ENCODE measurements at places on chromosomes 13 and 19. TPM values are rescaled to one million over a fixed set of nuclear protein-coding genes. Genes with fewer than 3 reads are reported as not detected.

DNA sequence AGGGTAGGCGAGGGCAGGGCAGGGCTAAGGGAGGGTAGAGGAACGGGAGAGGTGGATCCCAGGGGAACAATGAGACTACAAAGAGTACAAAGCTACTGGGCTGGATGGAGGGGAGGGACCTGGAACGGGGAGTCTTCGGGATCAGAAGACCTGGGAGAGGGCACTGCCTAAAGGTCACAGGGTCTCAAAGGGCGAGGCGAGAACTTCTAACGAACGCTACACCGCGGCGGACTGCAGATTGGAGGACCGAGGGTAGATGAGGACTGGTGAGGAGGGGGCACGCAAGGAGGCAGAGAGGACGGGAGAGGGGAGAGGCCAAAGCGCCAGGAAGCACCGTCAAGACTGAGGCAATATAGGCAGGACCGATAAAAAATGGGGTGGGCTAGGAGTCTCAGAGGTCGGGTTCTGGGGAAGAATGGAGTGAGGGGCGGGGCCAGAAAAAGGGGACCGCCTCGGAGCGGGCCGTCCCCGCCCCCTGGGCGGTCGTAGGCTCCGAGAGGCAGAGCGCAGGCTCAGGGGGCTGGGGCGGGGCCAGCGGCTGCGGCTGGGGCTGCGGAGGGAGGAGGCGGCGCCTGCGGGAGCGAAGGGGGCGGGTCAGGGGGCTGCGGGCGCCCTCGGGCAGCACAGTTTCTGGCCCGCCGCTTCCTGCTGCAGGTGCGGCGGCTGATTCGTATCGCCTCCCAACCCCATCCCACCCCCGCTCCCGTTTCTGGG is 1.3 kb upstream of the KCNC3 start:
- no peaks in the 10 kb centered on the region for H3K36me3 ChIP-seq
- H3K4me3 ChIP-seq: peak overlapping the region; percentile 18
- no peaks in the 10 kb centered on the region for H3K27me3 ChIP-seq
- H3K27ac ChIP-seq: peak overlapping the region; percentile 100

DNA sequence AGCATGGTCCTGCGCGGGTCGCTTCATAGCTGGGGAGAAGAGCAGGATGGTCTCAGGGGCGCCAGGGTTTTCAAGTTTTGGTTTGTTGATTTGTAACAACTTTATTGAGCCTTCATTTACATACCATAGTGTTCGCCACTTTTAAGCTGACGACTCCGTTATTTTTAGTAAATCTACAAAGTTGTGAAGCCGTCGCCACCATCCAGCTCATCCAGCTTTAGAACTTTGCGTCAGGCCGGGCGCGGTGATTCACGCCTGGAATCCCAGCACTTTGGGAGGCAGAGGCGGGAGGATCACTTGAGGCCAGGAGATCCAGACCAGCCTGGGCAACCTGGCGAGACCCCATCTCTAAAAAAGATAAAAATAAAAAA is 404 bp downstream of the C19orf44 start:
- H3K4me1 ChIP-seq: peaks cover 20% of the 10 kb centered on the region
- no peaks in the 10 kb centered on the region for H3K36me3 ChIP-seq
- no peak for DNase-seq
- H3K4me3 ChIP-seq: peak overlapping the region; percentile 61

DNA sequence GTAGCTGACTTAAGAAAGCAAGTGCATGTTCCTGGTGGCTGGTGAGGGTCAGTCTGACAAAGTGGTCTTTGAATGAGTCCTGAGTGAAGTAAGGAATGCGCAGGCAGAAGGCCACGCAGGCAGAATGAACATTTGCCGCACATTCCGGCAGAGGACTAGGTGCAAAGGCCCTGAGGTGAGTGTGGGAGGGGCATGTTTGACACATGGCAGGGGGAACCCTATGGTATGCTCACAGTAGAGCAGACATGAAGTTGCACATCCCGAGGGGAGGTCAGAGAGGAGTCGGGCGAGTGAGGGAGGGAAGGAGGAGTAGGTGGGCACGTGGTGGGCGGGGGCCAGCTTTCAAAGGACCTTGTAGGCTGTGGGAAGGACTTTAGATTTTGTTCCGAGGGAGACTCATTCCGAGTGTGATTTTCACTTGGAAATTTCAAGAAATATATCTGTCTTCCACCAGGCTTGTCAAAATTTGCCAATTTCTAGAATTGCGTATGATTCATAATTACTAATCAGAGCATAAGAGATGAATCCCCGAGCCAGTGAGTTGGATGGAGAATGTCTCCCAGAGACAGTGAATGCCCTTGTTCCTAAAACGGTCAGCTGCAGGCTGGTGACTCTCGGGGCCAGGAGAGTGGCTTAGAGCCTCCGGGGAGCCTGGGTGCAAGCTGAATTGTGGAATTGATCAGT is 40.3 kb downstream of the ERICH6B start:
- no peak for DNase-seq
- H3K4me1 ChIP-seq: no peaks in the 10 kb centered on the region
- H3K4me3 ChIP-seq: no peak overlapping the region
- H3K36me3 ChIP-seq: no peaks in the 10 kb centered on the region
- H3K27me3 ChIP-seq: no peaks in the 10 kb centered on the region

GRCh38 chr19:54316746-54317107 is 3.8 kb upstream of the LILRA5 start:
- H3K27ac ChIP-seq: no peak overlapping the region
- H3K4me1 ChIP-seq: no peaks in the 10 kb centered on the region
- H3K36me3 ChIP-seq: no peaks in the 10 kb centered on the region

COMMD6 gene
- total RNA-seq: 104 TPM

GRCh38 chr19:593505-593904 is 3.8 kb downstream of the HCN2 start:
- no peaks in the 10 kb centered on the region for H3K36me3 ChIP-seq
- 0 out of 2 replicates have a peak, but pooled peaks cover 2% of the 10 kb centered on the region for H3K27me3 ChIP-seq
- peaks cover 19% of the 10 kb centered on the region for H3K4me1 ChIP-seq
- no peak for DNase-seq
- H3K27ac ChIP-seq: no peak overlapping the region
- no peak overlapping the region for H3K4me3 ChIP-seq

GRCh38 chr13:112983428-112984196 is 14.6 kb downstream of the MCF2L start:
- H3K4me1 ChIP-seq: peaks cover 27% of the 10 kb centered on the region
- H3K27ac ChIP-seq: no peak overlapping the region
- no peaks in the 10 kb centered on the region for H3K36me3 ChIP-seq
- peak; percentile 39 for DNase-seq
- H3K27me3 ChIP-seq: no peaks in the 10 kb centered on the region

- DNase-seq: no peak
- no peak overlapping the region for H3K4me3 ChIP-seq
- no peaks in the 10 kb centered on the region for H3K27me3 ChIP-seq
- peaks cover under 1% of the 10 kb centered on the region for H3K4me1 ChIP-seq
- H3K36me3 ChIP-seq: peaks cover 4% of the 10 kb centered on the region
Observed at GRCh38 chr13:106507560-106508274, 27.7 kb downstream of the EFNB2 start.

DNA sequence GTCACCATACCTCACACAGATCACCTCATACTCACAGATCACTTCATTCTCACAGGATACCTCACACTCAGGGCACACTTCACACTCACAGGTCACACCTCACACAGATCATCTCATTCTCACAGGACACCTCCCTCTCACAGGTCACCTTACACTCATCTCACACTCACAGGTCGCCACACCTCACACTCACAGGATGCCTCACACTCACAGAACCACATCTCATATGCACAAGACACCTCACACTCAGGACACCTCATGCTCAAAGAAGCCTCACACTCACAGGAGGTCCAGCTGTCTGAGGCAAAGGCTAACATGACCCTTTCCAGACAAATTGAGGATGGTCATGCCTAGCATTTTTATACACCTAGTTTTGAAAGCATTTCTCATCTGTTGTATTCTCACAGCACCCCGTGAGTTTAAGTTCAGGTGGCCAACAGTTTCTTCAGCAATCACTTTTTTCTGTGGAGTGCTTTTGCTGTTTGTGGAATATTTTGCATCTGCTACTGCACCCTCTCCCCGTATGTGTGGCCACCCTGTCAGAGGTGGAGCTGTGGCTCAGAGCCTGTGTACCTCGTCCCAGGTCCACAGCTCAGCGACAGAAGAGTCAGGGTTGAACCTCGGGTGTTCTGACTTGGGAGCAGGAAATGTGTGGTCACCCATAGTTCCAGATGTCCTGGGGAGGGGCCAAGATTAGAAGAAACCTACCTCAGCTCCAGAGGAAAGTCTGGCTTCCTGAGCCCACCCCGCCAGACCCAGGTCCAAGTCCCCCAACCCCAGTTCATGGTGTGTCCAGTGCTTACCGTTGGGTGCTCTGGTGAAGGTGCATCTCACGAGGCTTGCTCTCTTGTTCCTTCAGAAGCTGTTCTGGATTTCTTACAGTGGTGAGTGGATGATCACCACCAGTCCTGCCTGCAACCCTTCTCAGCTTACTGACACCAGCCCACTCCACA is 7.6 kb downstream of the F7 start:
- peaks cover 8% of the 10 kb centered on the region for H3K4me1 ChIP-seq
- no peak for DNase-seq
- H3K27ac ChIP-seq: no peak overlapping the region
- no peaks in the 10 kb centered on the region for H3K27me3 ChIP-seq

SPC24 gene
- total RNA-seq: 44.8 TPM

GRCh38 chr13:23696610-23697009 is 126.4 kb downstream of the TNFRSF19 start:
- H3K4me3 ChIP-seq: no peak overlapping the region
- H3K4me1 ChIP-seq: no peaks in the 10 kb centered on the region
- DNase-seq: no peak

GRCh38 chr13:103030776-103031175 is 35.4 kb downstream of the SLC10A2 start:
- H3K27me3 ChIP-seq: no peaks in the 10 kb centered on the region
- no peak overlapping the region for H3K27ac ChIP-seq
- H3K4me1 ChIP-seq: peaks cover 27% of the 10 kb centered on the region
- H3K4me3 ChIP-seq: no peak overlapping the region
- H3K36me3 ChIP-seq: no peaks in the 10 kb centered on the region

TTC9B gene
- total RNA-seq: not detected

ZNF135 gene
- not detected for total RNA-seq

PBX4 gene
- total RNA-seq: 3.6 TPM

C1QTNF9B gene
- not detected for total RNA-seq

CGB2 gene
- not detected for total RNA-seq

CAMSAP3 gene
- total RNA-seq: 60.5 TPM

GRCh38 chr19:18496167-18496979 is 25.5 kb downstream of the ELL start:
- H3K4me3 ChIP-seq: no peak overlapping the region
- H3K36me3 ChIP-seq: no peaks in the 10 kb centered on the region
- DNase-seq: no peak
- no peaks in the 10 kb centered on the region for H3K27me3 ChIP-seq
- H3K27ac ChIP-seq: no peak overlapping the region
- no peaks in the 10 kb centered on the region for H3K4me1 ChIP-seq

DNA sequence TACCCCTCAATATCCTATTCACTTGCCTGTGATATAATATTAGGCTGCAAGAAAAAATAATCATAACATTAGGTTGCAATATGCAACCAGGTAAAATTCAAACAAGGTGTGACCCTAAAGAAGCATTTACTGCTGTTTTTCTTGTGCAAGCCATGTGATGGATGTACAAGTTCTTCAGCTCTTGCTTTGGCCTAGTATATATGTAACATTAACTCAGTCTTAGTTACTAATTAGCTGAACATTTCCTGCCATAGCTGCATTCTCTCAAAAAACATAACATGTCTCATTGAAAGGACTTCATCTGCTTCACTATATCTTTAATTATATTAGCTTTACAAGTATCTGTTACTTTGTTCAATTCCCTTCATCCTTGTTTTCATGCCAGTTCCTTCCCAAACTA is 406.8 kb upstream of the HTR2A start:
- no peaks in the 10 kb centered on the region for H3K27me3 ChIP-seq
- no peak for DNase-seq
- no peaks in the 10 kb centered on the region for H3K4me1 ChIP-seq

- H3K4me1 ChIP-seq: no peaks in the 10 kb centered on the region
- DNase-seq: no peak
- no peak overlapping the region for H3K4me3 ChIP-seq
- H3K27ac ChIP-seq: no peak overlapping the region
- H3K36me3 ChIP-seq: no peaks in the 10 kb centered on the region
- H3K27me3 ChIP-seq: no peaks in the 10 kb centered on the region
Observed at GRCh38 chr13:49499889-49500660, 4.3 kb downstream of the PHF11 start.

GRCh38 chr13:35978607-35979316 is 152.4 kb downstream of the DCLK1 start:
- DNase-seq: peak; percentile 51
- H3K36me3 ChIP-seq: no peaks in the 10 kb centered on the region
- no peak overlapping the region for H3K4me3 ChIP-seq

PCDH20 gene
- not detected for total RNA-seq

- H3K27me3 ChIP-seq: no peaks in the 10 kb centered on the region
- no peaks in the 10 kb centered on the region for H3K36me3 ChIP-seq
Observed at GRCh38 chr19:51001515-51001914, at the start of gene KLK8. Gene KLK8 (minus strand): TSS chr19:51001604. CDS start chr19:51001167, 437 bp downstream.

- DNase-seq: no peak
- H3K36me3 ChIP-seq: no peaks in the 10 kb centered on the region
- H3K27me3 ChIP-seq: no peaks in the 10 kb centered on the region
- no peak overlapping the region for H3K27ac ChIP-seq
- H3K4me1 ChIP-seq: no peaks in the 10 kb centered on the region
Observed at GRCh38 chr13:27289011-27289665, 18.5 kb downstream of the RASL11A start.

DNA sequence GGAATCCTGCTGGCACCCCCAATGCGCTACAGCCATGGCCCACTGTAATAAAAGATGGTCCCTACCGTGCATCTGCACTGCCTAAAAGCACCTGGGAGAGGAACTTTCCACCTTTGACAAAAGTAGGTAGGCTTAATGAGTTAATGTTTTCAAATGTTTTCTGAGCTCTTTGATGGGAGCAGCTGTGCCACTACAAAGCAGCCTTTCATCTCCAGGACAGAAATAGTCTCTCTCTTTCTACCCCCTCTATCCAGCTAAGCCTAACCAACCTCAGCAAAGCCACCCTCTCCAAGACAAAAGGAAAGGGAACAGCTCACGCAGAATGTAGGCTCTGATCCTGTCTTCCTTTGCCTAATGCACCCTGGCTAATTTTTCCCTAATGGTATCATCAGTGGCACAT is 560.2 kb downstream of the UQCRFS1 start:
- no peak for DNase-seq
- H3K4me1 ChIP-seq: no peaks in the 10 kb centered on the region
- no peak overlapping the region for H3K27ac ChIP-seq
- no peaks in the 10 kb centered on the region for H3K36me3 ChIP-seq
- H3K27me3 ChIP-seq: no peaks in the 10 kb centered on the region

DNA sequence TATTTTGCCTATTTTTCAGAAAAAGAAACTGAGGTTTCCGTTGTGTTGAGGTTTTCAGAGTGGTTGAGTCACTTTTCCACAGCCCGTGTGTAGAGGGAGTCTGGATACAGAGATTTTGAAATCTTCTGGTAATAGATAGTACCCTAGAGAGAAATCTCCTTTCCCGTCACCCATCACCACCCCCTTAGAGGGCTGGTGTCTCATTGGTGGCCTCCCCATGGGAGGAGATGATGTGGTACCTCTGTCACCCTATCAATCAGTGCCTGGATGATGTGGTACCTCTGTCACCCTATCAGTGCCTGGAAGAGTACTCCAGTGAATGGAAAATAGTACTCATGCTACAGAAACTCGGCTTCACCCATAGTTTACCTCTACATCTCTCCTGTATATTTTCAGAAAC is 42.2 kb upstream of the SERP2 start:
- no peak overlapping the region for H3K4me3 ChIP-seq
- no peaks in the 10 kb centered on the region for H3K36me3 ChIP-seq
- H3K4me1 ChIP-seq: peaks cover 21% of the 10 kb centered on the region
- no peaks in the 10 kb centered on the region for H3K27me3 ChIP-seq
- H3K27ac ChIP-seq: no peak overlapping the region
